CD14-positive monocyte (primary cell): ENCODE measurements at places on chromosomes 3 and 15.

GRCh38 chr3:125177746-125178145 lies 34.8 kb downstream of the SLC12A8 start:
- no peak for DNase-seq

DNA sequence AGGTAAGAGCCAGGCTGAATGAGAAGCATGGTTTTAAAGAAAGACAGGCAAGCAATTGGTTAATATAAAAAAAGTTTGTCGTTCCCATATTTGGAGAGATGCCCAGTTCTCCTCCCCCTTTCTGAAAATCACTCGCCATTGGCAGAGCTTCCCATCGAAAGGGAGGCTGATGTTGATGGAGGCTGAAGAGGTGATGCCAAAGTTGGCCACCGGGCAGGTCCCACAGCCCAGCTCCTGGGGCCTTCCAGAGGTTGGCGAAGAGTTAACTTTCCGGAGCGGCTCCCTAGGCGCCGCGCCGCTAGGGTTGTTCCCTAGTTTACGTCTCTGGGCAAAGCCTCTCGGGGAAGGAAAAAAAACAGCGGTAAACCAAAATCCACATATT lies 793 bp downstream of the PCOLCE2 start:
- DNase-seq = no peak

- DNase-seq = no peak
Measured at GRCh38 chr15:93466380-93466779, 377.4 kb upstream of the RGMA start.

DNA sequence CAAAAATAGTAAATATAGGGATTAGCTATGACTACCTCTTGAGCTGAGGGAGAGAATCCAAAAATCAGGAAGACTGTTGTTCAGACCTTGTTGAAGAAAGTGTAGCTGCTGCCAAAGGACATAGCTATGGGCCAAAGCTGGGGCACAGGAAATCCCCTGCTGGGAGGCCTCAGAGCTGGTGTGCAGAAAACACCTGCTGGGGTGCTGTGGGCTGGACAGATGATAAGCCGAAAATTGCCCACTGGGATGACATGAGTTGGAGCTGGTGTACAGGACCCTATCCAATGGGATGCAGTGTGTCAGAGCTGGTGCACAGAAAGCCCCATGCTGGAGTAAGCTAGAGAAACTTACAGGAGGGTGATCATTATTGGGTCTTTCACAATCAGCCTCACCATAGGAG lies 121.9 kb downstream of the NEO1 start:
- no peak for DNase-seq

DNA sequence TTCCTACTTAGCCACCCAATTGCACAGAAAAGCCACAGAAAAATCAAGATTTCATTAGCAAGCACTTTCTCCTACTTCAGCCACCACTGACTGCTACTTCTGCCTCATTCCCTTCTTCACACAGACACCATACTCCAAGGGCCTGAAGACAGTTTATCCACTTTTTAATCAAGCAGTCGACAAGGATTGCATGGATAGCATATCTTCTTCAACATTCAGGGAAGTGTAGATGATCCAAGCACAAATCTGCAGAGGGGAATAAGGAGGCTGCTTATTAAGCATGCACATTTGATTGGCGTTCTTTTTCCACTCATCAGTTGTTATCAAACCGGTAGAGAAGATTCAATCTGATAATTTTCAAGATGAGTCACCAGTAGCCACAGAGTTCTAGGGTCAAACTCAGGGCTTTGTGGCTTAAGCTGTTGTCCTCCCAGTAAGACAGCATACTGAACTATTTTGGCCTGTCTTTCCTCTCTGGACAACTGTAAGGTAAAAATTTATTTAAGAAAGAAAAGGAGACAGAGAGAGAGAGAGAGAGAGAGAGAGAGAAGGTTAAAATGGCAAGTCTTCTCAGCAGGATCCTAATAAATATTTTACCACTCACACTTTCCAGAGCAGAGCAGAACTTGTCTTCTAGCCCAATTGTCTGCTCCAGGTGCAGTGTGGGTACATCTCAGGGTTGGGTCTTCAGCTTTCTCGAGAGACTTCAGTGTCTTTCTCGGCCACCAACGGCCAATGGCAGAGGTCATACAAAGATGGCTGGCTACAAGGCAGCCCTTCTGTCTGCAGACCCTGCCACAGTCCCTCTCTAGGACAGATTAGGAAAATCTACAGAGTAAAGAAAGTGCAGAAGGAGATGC lies 80.6 kb upstream of the BHLHE40 start:
- DNase-seq = no peak

DNA sequence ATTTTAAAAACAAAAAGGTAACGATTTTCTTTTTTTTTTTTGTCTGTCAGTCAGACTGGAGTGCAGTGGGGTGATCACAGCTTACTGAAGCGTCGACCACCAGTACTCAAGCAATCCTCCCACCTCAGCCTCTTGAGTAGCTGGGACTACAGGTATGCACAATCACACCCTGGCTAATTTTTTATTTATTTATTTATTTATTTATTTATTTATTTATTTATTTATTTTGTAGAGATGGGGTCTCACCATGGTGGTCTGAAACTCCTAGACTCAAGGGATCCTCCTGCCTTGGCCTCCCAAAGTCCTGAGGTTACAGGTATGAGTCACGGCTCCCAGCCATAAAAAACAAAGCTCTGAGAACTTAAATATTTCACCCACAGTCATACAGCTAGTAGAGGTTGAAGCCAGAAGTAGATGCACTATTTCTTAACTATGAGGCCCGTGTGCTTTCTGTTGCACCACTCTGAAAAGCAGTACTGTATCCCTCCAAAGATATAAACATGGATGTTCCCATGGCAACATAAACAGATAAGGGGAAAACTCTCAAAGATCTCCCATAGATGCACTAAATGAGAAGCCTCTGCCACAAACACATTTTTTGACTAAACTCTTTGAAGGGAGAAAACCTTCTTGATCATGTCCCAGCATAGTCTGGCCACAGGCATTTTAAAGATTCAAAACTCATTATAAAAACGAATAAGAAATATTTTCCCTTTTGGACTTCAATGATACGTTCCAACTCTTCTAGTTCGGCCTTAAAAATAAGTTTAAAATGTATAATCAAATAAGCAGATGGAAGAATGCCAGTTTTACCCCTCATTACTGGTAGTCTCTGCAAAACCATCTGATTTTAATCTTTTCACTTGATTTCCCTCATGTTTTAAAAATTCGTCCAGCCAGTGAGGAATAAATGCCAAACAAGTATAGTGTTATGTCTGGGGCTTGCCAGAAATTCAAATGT lies 162.3 kb upstream of the ARHGEF26 start:
- no peak for DNase-seq

DNA sequence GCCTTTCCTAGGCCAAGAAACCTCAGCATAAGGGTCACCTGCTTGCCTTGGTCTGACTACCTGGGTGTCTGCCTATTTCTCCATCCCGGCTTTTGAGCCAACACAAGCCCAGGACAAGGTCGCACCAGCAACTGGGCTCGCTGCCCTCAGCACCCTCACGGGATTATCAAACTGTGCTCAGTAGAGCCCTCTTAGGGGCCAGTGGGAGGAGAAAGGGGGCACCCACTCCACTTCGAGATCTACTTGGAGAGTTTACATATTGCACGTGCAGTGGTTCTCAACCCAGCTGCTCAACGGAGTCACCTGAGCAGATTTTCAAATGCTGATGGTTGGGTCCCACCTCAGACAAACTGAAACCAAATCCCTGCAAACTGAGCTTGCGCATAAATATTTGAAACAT lies 31.1 kb downstream of the TSPAN3 start:
- DNase-seq = no peak

- DNase-seq = no peak
Measured at GRCh38 chr15:97425596-97425995, 534.9 kb upstream of the ARRDC4 start.

- no peak for DNase-seq
Measured at GRCh38 chr15:82132096-82132495, 86.3 kb upstream of the MEX3B start.

- DNase-seq = no peak
Measured at GRCh38 chr3:117358717-117359314, 649.2 kb downstream of the TUSC7 start.

DNA sequence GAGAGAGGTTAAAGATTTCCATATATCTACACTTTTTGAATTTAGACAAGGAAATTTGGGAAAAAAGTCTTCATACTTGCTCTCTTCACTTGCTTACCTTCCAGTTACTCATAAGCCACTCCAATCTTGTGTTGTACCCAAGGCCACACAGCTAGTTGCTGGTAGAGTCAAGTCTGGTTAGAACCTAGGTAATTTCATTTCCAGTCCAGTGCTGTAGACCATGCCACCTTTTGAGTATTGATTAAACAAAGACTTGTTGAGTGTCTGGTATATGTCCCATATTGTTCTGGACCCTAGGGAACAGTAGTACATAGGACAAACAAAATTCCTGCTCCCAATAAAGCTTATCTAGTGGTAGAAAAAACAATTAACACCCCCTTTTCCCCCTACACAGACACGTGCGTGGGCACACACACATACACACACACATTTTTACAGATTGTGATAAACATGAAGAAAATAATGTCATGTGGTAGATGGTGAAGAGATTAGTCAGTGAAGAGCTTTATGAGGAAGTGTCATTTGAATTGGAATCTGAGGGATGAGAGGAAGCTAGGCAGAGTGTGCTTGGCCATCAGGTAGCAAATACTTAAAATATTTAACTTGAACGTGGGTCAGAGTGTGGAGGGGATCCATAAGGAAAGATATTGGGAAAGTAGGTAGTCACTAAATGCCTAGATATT lies 2.1 kb downstream of the CMC1 start:
- peak; percentile 50 for DNase-seq

DNA sequence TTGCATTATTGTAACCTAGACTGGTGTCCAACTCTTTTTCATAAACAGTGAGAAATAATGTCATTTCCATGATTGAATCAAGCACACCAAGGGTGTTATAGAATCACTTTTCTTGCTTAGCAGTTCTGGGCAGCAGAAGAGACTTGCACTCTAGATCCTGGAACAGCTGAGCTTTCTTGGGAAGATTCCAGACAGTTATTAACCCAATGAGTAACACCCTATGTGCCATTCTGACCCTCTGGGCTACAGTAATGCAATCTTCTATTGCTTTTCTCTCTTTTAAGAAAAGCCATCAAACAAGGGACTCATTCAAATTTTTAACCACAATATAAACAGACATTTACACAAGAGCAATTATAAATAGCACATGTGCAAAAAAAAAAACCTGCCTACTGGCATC lies 39.3 kb upstream of the USP3 start:
- no peak for DNase-seq

- DNase-seq = no peak
Measured at GRCh38 chr3:67076607-67077006, 78.5 kb downstream of the KBTBD8 start.
